IMR-90 (cell line): ENCODE measurements at places on chromosomes 5 and 9. TPM values are rescaled to one million over a fixed set of nuclear protein-coding genes. Genes with fewer than 3 reads are reported as not detected.

Gene CFAP90
- not detected in 2 replicates for total RNA-seq

Gene IFNA2
- not detected in 2 replicates for total RNA-seq

Gene C5orf58
- not detected in 2 replicates for total RNA-seq

Gene C5orf52
- not detected in 2 replicates for total RNA-seq

Gene SLC46A2
- total RNA-seq = not detected in 2 replicates

Gene MATR3
- 207 and 367 TPM in 2 replicates for total RNA-seq

Gene VLDLR
- total RNA-seq = 8.3 and 9.0 TPM in 2 replicates

Gene PHAX
- 46.4 and 104 TPM in 2 replicates for total RNA-seq

Gene OR1L6
- not detected in 2 replicates for total RNA-seq

Gene FGFR4
- total RNA-seq = 0.90 and 1.7 TPM in 2 replicates

Gene FNBP1
- 15.4 and 21.4 TPM in 2 replicates for total RNA-seq

Gene DBH
- not detected in 2 replicates for total RNA-seq

Gene PCDHA9
- total RNA-seq = under 0.01 TPM in 2 replicates

Gene ENTPD2
- total RNA-seq = not detected in 2 replicates

Gene CORO2A
- 1.9 and 2.2 TPM in 2 replicates for total RNA-seq
